ENCODE measurements at places on chromosomes 2 and 18.

DNA sequence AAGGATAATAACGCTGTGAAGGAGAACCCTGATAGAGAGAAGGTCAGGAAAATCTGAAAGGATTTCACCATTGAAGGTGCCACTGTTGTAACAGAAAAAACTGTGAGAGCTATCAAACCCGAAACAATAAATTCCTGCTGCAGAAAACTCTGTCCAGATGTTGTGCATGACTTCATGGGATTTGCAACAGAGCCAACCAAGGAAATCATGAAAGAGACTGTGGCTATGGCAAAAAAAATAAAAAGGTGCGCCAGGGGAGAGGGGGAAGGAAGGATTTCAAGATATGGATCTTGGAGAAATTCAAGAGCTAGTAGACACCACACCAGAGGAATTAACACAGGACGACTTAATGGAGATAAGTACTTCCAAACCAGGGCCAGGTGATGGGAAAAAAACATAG lies 88.0 kb downstream of the LDLRAD4 start:
- no peak for DNase-seq

GRCh38 chr2:73995810-73996209 lies 11.1 kb downstream of the TET3 start:
- DNase-seq: no peak

DNA sequence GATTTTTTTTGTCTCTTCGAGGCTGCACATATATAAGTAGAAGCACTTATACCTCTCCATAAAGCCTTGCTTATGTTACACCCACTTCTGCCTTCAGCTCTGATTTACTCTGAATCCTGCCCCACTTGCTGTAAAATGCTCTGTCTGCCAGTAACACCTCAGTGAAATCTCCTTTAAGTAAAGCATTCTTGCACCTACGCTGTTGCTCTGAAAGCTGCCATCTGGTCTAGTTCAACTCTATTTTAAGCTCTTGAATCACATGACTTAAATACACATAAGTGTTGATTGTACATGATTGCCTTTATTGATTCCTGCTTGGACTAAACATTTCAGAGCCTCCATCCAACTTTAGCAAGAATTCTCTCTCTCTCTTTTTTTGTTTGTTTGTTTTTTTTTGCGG lies 609.0 kb upstream of the CELF4 start:
- no peak for DNase-seq

GRCh38 chr2:46175419-46175818 lies 121.8 kb upstream of the EPAS1 start:
- no peak for DNase-seq

DNA sequence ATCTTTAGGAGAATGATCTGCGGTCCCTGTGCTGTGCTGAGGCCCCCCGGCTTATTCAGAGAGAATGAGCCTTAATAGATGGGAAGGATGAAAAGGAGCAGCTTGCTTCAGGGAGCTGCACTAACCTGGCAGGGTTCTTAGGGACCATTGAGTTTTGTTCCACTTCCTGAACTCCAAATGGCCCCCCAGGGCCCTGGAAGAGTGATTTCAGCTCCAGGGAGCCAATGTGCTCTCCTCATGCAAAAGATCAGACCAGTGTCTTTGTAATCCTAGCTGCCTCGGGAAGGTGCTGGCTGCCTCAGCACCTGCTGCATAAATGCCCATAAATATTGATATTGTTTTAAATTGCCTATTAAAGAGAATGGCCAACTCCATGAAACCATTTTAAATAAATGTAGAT lies 210.2 kb downstream of the NCK2 start:
- no peak for DNase-seq

GRCh38 chr2:73084971-73085370 lies 13.5 kb upstream of the SFXN5 start:
- no peak for DNase-seq

- peak; percentile 36 for DNase-seq
Observed at GRCh38 chr18:56575819-56576663, 62.4 kb downstream of the TXNL1 start.

DNA sequence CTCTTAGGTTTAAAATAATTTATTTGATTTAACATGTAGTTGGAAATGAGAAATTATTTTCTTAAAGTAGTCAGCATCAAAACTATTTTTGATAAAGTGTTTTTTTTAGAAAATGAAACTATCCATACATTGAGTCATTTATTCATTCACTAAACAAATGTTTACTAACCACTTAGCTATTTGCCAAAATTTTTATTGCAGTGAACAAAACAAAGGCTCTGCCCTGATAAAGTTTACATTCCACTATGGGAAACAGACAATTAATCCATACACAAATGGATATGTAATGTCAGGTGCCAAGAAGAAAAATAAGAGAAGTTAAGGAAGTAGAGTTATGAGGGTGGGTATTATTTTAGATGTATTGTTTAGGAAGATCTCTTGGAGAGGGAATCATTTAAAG lies 19.1 kb upstream of the CCDC178 start:
- DNase-seq: no peak

DNA sequence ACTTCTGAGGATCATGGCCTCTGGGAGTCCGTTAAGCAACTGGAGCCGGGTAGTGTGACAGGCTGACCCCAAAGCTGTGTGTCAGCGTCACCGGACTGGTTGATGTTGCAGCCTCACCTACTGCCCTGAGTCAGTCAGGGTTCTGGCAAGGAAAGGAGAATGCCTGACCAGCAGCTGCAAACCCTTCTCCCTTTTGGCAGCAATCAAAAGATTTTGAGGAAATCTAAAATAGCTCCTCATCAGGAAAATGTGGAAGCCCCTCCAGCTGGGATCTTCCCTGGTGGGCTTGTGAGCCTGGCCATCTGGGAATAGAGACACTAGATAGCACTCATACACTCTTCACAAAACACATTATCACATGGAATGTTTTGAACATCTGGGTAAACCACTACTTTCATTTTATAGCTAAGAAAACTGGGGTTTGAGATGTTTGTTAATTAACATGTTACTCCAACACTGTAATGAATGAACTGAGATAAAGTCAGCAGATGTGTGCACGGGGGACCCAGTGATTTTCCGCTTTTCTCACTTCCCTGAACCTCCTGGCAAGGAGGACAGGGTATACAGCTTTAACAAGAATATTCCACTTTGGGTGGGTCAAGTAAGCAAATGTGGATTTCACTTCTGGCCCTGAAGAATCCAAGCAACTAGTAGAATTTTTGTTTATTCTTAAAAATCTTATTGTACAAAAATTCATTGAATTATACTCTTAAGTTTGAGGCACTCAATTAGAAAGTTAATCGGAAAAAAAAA lies 24.7 kb downstream of the CLUL1 start:
- no peak for DNase-seq

DNA sequence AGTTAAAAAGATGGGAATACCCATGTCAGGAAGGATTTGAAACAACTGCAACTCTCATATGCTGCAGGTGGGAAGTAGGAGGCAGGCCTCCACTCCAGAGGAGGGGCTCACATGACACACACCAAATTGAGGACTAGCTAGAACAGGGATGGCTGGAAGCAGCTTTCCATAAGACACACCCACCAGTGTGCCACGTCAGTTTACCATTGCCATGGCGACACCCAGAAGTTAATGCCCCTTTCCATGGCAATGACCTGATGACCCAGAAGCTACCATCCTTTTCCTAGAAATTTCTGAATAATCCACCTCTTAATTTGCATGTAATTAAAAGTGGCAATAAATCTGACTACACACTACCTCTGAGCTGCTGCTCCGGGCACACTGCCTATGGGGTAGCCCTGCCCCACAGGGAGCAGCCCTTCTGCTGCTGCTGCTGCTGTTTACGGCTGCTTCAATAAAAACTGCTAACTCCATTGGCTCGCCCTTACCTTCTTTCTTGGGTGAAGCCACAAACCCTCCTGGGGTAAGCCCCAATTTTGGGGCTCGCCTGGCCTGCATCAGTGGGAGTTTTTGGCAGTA lies 89.4 kb downstream of the RRM2 start:
- no peak for DNase-seq

- DNase-seq: no peak
Observed at GRCh38 chr2:213185147-213185822, 33.9 kb upstream of the IKZF2 start.

DNA sequence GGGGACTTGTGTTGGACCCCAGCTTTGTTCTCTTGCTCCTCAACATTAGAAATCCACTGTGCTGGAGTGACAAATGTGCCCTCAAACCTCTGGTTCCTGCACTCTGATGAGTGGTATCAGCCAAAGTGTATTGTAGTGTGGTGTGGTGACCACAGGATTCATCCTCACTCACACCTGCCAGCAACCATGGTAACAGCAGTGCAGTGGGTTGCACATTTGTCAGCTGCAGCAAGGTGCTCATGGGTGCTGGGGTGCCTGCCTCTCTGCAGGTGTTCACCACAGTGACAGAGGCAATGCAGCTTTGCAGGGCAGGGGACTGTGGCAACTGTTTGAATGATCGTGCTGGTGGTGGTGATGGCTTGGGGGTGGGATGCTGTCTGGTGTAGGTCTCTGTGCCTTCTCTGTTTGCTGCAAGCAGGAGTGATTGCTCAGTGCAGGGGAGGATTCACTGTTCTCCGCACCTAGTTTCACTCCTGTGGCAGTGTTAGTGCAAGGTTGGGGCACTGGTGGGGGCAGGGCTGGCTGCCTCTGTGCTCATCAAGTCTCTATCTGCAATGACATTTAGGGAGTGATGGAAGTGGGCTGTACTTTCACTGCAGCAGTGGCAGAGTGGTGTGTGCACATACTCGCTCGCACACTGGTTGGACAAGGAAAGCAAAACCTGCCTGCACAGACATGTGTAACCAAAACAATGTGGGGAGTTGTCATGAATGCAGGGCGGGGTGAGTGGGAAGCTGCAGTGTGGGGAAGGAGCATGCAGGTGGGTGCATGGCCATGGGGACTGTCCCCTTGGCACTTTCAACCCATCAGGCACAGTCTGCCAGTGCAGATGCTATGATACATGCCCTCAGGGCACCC lies 301.1 kb downstream of the PIK3C3 start:
- DNase-seq: no peak

GRCh38 chr18:12046046-12046750 lies 47.4 kb upstream of the ANKRD62 start:
- DNase-seq: no peak

DNA sequence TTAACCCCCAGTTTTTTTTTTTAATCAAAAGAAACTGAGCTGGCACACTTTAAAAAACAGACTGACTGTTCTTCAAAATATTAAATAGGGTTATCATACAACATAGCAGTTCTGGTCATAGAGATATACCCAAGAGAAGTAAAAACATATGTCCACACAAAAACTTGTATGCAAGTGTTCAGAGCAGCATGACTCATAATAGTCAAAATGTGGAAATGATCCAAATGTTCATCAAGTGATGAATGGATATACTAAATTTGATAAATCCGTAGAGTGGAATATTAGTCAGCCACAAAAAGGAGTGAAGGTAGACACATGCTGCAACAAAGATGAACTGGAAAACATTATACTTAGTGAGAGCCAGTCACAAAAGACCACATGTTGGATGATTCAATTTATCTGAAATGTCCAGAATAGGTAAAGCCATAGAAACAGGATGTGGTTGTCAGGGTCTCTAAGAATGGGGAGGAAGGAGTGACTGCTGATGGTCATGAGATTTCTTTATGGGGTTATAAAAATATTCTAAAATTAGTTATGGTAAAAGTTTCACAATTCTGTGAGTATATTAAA lies 5.1 kb downstream of the SMIM21 start:
- no peak for DNase-seq

DNA sequence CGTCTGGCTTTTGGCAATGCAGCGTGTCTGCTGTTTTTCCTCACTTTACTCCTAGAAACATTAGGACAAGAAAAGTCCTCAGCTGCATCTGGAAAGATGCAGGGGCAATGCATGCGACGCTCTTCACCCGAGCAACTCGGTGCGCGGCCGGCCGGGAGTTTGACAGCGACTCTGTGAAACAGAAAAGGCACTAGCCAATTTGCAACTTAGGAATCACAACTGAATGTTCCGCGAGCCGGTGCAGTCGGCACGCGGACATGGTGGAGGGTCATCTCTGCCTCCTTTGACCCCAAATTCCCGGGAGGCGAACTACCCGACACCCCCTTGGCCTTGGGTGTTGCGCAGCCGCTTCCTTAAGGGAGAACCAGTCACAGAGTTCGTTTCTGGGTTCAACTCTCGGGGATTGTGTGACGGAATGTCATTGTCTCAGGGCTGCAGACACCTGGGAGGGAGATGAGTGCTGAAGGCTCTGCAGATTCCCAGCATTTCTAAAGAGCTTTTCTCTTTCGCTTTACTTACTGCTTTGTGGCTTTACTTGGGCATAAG lies 9.8 kb downstream of the NR4A2 start:
- DNase-seq: peak; percentile 27

DNA sequence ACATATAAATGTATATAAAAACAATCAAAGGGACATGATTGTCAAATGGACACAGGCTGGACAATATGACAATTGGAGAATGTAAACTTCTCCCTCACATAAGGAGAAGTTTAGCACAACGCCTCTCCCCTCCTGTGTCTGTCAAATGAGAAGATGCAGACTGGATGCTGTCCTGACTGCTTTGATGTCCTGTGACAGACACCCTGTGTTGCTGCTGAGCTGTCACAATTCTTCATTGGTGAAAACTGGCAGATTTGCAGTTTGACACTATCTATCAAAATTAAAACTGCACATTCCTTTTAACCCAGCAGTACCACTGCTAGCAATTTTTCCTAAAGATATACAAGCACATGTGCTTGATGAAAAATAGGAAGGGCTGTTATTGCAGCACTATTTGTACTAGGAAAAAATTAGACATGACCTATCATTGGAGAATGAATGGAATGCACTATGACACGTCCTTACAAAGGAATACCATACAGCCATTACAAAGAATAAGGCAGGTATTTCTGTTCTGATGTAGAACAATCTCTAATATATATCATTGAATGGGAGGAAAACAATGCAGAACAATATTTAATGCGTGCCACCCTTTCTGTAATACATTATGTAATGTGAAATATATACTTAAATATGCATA lies 12.4 kb downstream of the DPYSL5 start:
- no peak for DNase-seq

DNA sequence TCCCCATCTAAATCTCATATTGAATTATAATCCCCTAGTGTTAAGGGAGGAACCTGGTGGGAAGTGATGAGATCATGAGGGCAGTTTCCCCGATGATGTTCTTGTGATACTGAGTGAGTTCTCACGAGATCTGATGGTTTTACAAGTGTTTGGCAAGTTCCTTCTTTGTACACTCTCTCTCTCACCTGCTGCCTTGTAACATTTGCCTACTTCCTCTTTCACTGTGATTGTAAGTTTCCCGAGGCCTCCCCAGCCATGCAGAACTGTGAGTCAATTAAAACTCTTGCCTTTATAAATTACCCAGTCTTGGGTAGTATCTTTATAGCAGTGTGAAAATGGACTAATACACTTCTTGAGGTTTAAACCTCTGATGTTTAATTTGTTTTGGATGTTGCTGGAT lies 177.5 kb downstream of the CD8B2 start:
- DNase-seq: no peak

DNA sequence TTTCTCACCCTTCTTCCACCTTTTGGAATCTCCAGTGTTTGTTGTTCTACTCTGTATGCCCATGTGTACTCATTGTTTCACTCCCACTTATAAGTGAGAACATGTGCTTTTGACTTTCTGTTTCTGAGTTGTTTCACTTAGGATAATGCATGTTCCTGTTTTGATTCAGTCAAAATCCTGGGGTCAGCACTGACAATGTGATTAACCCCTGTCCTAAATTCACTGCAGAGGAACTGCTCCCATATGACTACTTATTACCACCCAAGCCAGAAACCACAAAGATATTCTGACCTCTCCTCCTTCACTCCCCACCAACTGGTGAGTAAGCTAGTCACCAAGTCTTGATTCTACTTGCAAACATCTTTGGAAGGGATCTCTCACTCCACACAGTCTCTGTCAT lies 251.4 kb upstream of the TCF4 start:
- DNase-seq: no peak

- no peak for DNase-seq
Observed at GRCh38 chr2:47094511-47095142, 60.5 kb downstream of the STPG4 start.

- no peak for DNase-seq
Observed at GRCh38 chr2:134108113-134108512, 145.8 kb upstream of the MGAT5 start.
